ENCODE measurements at places on chromosomes 1 and 21. TPM values are rescaled to one million over a fixed set of nuclear protein-coding genes. Genes with fewer than 3 reads are reported as not detected.

Gene FAM89A
- total RNA-seq: 8.5 TPM

Gene RBM34
- 114 TPM for total RNA-seq

Gene CATSPERE
- 0.79 TPM for total RNA-seq

Gene NCF2
- 13.5 TPM for total RNA-seq

Gene HHAT
- 11.1 TPM for total RNA-seq

Gene KIF17
- total RNA-seq: 0.74 TPM

Gene KRTAP10-2
- not detected for total RNA-seq

Gene OR2M3
- not detected for total RNA-seq

Gene OSCP1
- 3.5 TPM for total RNA-seq

Gene ZNF593OS
- total RNA-seq: not detected

DNA sequence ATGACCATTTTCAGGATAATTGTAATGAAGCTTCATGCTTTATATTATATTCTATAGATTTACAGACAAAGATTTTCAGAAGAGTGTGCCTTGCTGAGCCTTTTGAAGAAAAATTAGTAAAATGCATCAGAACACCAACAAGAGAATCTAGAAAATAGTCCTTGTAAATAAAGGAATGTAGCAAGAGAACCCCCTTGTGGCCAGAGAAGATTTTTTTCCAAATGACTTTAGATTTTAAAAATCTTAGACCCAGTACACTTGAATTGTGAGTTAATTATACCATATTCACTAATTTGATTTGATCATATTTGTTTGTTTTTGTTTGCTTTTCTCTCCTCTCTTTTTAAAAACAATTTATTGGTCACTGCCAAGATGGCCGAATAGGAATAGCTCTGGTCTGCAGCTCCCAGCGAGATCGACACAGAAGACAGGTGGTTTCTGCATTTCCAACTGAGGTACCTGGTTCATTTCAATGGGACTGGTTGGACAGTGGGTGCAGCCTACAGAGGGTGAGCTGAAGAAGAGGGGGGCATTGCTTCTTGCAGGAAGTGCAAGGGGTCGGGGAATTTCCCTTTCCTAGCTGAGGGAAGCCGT lies 12.8 kb upstream of the IFI44L start:
- DNase-seq: peak; percentile 3

GRCh38 chr1:110203021-110203661 lies 7.0 kb upstream of the KCNC4 start:
- DNase-seq: peak; percentile 75

- no peak for DNase-seq
Observed at GRCh38 chr1:24255226-24255625, 63.9 kb upstream of the GRHL3 start.

GRCh38 chr1:40462956-40463590 lies 12.8 kb downstream of the ZFP69B start:
- DNase-seq: peak; percentile 13

GRCh38 chr1:28200234-28200873 lies 23.9 kb upstream of the PTAFR start:
- no peak for DNase-seq

GRCh38 chr1:97581614-97582051 lies 339.2 kb downstream of the DPYD start:
- DNase-seq: no peak

DNA sequence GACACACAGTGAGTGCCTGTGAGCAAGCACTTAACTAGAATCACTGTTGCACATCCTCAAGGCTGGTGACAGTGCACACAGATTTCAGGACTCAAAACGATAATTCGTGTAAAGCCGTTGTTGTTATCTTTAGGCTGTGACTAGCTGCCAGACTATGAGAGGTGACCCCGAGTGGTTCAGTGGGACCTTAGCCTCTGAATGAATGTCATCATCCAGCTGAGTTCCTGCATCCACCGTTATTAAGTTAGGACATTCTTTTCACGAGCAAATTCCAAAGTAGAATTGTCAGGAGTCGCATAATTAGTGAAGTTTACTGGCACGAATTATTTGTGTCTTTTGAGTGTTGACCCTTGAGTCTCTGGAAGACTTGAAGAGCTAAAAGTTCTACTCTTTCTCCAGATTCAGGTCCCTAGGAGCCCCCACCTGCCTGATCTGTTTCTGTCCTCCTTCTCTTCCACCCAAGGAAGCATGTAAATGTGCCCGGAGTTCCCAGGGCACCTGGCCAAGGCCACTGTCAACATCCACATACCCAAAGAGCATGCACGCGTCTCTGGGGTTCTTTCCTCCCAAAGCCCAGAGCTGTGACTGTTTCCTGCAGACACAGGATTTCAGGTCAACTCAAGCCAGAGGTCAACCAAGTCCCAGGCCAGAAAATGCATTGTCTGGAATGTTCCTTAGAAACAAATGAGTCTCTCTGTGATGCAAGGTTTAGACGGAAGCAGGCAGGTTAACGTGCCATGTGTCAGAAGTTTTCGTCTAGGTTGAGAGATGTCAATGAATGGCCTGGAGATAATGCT lies 207.2 kb downstream of the TOMM20 start:
- no peak for DNase-seq

DNA sequence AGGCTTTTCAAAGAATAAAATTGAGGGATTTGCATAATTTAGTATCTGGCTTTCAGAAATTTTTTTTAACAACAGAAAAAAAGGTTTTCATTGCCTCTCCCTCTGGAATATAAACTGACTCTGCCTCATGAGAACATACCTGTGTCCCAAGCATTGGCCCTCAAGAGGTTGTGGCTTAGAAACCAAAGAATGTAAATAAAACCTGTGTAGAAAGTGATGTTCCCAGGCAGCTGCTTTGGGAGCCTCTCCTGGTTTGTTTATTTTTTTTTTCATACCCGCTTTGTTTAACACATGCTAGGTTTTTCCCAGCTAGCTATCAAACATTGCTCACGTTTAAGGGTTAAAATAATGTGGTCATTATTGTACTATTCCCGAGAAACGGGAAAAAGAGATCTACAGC lies 40.5 kb upstream of the IFNAR2 start:
- no peak for DNase-seq

GRCh38 chr1:66682106-66682505 lies 70.2 kb upstream of the DYNLT5 start:
- DNase-seq: no peak

- peak; percentile 55 for DNase-seq
Observed at GRCh38 chr1:20472860-20473711, 12.9 kb downstream of the CAMK2N1 start.

DNA sequence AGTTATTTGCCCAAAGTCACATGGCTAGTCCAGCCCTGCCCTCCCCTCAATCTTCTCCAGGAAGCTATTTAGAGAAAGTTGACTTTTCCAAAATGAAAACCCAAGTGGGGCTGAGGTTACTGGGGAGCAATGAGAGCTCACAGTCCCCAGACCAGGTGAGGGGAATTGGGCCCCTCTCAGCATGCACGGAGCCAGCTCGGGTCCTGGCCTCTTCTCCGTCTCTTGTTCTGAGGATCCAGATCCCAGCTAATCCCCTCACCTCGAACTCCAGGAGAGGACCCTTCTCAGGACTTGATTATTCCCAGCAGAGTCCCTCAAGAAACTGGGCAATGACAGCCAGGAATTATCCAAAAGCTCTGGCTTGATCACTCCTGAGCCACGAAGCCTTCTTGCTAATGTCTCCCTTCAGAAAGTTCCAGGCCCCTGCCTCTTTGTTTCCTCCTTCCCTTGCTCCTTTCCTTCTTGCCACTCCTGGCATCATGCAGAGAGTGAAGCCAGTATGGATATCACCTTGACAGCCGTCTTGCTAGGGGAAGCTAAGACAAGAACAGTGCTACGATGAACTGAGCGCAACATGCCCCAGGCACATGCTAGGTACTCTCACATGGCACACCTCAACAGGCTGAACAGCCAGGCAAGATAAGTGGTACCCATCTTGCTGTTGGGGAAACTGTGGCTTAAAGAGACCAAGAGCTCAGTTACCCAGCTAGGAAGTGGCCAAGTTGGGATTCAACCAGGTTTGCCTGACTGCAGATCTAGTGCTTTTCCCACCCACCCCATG lies 51.9 kb downstream of the KLHDC7A start:
- DNase-seq: no peak

- no peak for DNase-seq
Observed at GRCh38 chr1:109874445-109874844, 36.2 kb upstream of the CSF1 start.

- DNase-seq: no peak
Observed at GRCh38 chr1:43360616-43361015, 1.8 kb downstream of the CDC20 start.

GRCh38 chr1:70556541-70556940 lies 145.5 kb downstream of the CTH start:
- no peak for DNase-seq

DNA sequence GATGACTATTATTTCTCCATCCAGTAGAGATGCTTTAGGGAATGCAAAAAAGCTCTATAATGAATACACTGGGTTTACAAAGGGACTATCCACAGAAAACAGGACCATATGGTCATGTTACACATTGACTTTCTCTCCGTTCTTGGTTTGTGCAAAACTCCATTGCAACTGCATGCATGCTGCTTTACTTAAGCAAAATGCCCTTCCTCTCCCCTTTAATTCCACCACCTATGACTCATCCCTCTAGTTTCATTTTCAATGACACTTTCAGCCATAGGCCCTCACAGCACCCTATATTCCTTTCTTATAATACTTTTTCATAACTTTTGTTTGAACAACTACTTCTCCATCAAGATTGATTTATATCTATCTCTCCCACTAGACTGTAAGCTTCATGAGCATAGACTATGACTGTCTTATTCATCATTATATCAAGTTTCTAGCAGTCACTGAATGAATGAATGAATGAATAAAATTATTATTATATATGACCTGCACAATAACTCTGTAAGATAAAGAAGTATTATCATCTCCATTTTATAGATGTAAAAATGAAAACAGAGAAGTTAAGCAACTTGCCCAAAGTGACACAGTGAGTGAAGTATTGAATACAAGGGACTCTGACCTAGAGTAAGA lies 248.9 kb downstream of the PLPP3 start:
- no peak for DNase-seq

DNA sequence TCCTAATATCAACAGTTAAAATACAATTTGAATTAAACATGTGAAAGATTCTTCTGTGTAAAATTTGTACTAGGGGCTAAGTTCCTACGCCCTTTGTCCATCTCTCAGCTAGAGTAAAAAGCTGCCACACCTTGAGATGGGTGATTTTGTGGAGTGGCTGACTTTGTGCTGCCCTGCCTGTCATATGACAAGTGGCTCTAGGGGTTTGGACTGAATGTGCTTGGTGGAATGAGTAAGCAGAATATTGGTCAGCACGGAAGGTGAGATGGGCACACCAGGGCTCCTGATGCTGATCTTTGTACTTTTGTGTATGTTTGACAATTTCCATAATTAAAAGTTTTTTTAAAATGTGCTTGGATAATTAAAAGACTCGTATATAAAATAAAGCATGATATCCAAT lies 133.6 kb upstream of the SLC45A1 start:
- DNase-seq: no peak

GRCh38 chr1:163029901-163030300 lies 39.3 kb upstream of the RGS4 start:
- DNase-seq: no peak

DNA sequence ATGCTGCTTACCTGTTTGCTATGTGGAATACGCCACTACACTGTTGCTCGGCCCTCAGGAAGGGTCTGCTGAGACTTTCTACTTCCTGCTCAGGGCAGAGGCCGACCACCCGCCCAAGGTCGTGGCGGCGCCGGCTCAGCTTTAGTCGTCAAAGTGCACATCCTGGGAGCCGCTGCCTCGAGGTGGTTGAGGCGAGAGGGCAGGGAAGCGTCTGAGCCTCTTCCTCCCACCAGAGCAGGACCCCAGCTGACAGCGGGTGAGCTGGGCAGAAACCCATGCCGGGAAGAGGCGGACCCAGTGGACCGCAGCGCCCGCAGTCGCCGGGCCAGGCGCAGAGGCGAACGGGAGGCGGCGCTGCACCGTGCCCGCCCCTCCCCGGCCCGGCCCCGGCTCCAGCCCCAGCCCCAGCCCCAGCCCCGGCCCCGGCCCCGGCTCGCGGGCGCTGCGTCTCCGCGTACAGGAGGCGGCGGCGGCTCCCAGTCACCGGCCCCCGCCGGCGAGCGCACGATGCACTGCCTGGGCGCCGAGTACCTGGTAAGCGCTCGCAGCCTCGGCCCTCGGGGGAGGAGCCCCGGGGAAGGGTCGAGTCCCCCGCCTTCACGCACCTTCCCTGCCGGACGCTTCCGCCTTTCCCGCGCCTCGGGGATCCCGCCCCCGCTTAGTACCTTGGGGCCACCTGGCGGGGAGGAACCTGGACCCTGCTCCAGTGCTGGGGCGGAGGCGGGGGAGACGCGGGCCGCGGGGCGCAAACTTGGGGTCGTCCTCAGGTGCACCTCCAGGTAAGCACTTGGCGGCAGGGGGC lies at the start of gene SLC44A3:
Gene SLC44A3 (plus strand): TSS at position 413 of the 802 bp plus-strand sequence. CDS start 95 bp downstream, at position 508.
- DNase-seq: no peak

DNA sequence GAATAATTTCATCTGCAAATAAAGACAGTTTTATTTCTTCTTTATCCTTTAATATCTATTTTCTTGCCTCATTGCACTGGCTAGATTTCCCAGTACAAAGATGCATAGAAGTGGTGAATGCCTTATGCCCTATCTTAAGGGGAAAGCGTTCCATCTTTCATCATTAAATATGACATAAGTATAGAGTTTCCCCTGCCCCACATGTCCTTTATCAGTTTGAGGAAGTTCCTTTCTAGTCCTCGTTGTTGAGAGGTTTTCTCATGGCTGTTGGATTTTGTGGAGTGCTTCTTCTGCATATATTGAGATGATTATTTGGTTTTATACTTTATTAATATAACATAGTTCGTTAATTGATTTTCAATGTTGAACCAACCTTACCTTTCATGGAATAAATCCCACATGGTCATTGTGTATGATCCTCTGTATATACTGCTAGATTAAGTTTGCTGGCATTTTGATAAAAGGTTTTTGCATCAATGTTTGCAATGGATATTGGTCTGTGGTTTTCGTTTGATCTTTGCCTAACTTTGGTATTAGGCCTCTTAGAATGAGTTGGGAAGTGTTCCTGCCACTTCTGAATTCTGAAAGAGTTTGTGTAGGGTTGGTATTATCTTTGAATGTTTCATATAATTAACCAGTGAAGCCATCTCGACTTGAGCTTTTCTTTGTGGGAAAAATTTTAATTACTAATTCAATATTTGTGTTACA lies 15.6 kb downstream of the PRKACB start:
- no peak for DNase-seq

DNA sequence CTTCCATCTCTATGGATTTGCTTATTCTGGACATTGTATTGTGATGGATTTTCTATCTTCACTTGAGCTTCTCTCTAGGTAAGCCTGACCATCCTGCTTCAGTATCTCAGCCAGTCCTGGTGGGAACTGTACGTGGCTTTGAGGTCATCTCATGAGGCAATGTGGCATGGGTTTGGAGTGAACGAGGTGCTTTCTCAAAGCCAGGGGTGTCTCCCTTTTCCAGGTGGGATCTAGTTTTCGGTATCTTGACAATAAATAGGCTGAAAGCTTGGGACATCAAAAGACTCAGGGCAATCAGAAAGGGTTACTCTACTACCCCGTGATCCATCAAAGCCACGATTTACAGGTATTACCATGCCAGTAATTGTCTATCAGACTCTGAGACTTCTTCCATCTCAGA lies 40.8 kb downstream of the AZIN2 start:
- DNase-seq: no peak

Measured in OCI-LY7 (cell line).